ENCODE measurements at places on chromosomes 1 and 21.

GRCh38 chr1:6358757-6359201 is 34.8 kb downstream of the ACOT7 start:
- no peak for DNase-seq

- DNase-seq, result no peak
These were observed 3.4 kb downstream of the CAPZB start for GRCh38 chr1:19481826-19482398.

- DNase-seq, result no peak
These were observed 88.8 kb downstream of the ST3GAL3 start for GRCh38 chr1:43796111-43796581.

GRCh38 chr1:67700692-67701410 is 15.8 kb downstream of the GADD45A start:
- DNase-seq, result no peak

DNA sequence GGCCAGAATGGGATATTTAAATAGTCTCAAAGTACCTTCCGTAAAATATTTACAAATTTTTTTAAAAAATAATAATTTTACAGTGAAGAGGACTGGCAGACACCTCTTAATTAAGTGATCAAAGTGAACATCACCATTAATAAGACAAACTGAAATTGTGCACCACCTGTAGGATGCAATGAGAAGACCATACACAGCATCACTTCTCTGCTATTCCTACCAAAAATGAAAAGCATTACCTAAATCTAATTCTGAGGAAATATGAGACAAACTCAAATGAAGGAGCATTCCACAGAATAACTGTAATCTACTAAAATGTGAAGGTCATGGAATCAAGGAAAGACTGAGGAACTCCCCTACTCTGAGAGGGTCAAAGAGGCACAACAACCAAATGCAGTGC is 68.2 kb upstream of the PRDX6 start:
- DNase-seq, result no peak

DNA sequence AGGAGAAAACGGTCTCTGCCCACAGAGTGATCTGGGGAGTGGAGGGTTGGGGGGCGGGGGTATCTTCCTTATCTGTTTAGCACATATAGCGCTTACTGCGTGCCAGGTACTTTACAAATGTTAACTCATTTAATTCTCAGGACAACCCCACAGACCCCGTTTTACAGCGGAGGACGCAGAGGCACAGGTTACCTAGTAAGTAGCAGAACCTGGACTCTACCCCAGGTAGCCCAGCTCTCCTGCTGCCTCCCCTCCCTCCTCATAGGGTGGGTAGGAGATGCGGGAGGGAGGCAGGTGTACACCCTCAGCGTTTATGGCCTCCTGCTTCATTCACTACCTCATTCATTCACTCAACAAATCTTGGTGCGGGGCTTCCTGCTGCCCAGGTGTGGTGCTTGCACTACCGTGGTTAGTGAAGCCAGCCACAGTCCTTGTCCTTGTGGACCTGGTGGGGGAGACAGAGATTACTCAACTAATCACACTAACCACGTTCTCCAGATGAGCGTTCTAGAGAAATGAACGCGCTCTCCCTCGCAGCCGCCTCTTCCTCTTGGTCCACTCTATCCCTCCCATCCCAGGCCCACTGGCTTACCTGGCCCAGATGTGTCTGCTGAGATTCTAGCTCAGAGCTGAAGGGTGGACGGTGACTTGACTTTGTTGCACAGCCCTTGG is 102.0 kb downstream of the IER5 start:
- DNase-seq, result no peak

- no peak for DNase-seq
These were observed 2.7 kb downstream of the MIA3 start for GRCh38 chr1:222620566-222620965.

DNA sequence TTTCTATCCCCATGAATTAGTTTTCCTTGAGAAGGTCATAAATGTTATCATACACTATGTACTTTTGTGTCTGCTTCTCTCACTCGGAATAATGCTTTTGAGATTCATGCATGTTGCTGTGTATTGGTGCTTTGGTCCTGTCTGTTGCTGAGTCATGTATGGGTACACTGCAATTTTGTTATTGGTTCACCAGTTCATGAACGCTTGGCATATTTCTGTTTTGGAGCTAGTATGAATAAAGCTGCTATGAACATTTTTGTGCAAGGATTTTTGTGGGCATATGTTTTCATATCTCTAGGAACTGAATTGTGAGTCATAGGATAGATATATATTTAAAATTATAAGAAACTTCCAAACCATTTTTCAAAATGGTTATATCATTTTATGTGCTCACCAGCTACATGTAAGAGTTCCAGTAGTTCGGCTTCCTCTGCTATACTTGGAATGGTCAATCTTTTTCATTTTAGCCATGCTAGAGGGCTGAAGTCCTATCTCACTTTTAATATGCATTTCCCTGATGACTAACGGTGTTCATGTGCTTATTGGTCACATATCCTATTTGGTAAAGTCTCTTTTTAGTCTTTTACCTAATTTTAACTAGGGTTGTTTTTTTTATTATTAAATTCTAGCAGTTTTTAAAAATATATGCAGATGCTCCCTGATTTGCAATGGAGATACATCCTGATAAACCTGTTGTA is 38.2 kb downstream of the ETS2 start:
- no peak for DNase-seq

DNA sequence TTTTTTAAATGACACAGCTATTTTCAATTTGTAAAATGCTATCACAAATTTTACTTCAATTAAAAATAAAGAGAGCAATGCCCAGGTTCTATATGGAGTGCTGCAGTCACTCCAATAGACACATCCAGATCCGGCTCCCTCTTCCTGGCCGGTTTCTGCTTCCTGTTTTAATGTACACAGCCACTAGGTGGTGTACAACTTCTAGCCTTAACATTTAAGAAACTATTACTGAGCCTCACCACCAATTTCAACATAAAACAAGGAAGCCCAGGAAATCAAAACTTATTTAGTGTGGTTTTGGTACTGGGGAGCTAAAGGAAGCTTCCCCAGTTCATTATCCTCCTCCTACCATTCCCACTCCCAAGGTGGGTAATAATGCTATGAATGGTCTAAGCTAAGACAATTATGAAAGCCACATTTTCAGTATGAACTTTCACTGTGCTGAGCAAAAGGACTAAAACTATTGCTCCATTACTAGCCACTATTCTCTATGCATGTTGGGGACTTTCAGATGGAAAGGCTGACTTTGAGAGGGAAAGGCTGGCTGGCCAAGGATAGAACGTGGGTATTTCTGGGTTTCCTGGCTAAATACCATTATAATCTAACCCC is 25.5 kb upstream of the MTMR11 start:
- peak; percentile 85 for DNase-seq

DNA sequence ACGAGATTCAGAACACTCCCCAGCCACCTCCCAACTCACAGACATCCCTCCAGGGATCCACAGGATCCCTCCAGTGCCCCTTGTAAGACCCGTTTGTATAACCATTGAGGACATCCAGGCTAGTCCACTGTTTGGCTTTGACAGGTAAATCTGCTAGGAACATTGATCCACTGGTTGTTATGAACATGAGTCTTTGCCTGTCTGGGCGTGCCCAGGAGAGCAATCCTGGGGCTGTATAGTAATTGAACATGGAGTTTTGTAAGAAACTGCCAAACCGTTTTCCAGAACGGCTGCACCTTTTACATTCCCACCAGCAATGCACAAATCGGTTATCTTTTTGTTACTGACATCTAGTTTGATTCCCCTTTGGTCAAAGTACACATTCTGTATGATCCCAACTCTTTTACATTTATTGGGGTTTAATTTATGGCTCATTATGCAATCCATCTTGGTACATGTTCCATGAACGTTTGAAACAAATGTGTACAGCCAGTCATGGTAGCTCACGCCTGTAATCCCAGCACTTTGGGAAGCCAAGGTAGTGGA is 88.7 kb downstream of the WDR4 start:
- no peak for DNase-seq

DNA sequence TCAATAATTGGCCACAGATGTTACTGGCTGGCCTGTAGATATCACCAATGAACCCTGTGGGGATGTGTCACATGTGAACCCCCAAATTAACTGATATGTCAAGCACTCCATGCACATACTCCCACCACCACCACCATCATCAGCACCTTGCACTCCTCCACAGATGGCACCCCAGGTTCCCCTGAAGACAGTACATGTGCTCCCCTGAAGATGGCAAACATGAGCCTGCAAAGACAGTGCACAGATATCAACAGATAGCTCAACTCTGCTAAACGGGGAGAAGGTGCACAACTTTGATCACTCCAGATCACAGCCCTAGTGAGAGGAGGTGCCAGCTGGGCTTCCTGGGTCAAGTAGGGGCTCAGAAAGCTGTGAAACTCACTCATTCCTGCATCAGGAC is 74.4 kb downstream of the CLCA4 start:
- DNase-seq, result no peak

DNA sequence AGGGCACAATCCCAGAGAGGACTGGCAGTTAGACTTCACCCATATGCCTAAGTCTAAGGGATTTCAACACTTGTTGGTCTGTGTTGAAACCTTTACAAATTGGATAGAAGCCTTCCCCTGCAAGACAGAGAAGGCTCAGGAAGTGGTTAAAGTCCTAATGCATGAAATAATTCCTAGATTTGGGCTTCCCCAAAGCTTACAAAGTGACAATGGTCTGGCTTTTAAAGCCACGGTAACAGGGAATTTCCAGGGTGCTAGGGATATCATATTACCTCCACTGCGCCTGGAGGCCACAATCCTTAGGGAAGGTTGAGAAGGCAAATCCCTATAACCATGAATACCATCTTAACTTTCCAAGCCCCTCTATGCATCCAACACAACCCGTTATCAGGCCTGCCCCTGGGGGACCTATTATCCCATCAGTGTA is 3.3 kb upstream of the FMO4 start:
- no peak for DNase-seq

- no peak for DNase-seq
These were observed 97.5 kb downstream of the SPATA46 start for GRCh38 chr1:162279136-162279498.

GRCh38 chr1:168752171-168752832 is 23.3 kb upstream of the DPT start:
- no peak for DNase-seq

GRCh38 chr1:154212083-154212482 is 6.0 kb upstream of the CFAP141 start:
- DNase-seq, result no peak

DNA sequence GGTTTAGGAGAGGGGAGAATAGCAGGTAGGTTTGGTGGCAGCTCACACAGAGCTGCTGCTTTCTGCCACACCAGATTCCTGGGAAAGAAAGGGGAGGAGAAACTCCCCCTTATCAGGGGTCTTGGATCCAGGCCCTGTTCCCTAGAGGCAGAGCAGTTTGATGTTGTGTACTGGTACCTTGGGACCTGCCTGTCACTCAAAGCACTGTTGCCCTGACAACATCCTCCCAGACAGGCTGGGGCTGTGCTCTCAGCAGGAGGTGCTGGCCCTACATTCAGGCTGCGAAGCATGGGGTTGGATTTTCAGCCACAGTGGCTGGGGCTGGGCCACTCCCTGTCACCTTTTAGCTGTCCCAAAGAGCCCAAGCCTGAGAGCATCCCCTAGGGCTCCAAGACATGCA is 188.0 kb downstream of the GRIK3 start:
- DNase-seq, result no peak

GRCh38 chr21:46157987-46158451 is 2.6 kb upstream of the FTCD start:
- no peak for DNase-seq

- DNase-seq, result peak; percentile 29
These were observed at the start of gene TNFRSF14 for GRCh38 chr1:2556277-2556677. Gene TNFRSF14 (plus strand): TSS chr1:2556371. CDS start chr1:2556665, 294 bp downstream.

- DNase-seq, result no peak
These were observed 5.0 kb downstream of the HSPG2 start for GRCh38 chr1:21932127-21932526.

DNA sequence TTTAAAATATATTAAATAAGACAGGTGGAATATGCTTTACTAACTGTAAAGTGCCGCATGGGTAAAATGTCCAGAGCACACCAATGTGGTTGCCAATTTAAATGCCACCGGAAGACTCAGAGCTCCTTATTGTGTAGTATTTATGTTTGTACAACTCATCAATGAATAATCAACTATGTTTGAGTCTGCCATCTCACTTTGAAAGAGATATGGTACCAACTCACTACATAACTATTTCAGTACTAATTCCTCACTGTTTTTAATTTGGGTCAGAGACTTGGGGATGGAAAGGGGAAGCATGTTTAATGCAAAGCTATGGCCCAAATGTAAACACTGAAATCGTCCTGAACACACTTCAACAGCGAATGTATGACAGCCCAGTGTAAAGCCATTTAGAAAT is 144.8 kb downstream of the NR5A2 start:
- no peak for DNase-seq

GRCh38 chr1:41464885-41465284 is 19.6 kb downstream of the EDN2 start:
- DNase-seq, result no peak

DNA sequence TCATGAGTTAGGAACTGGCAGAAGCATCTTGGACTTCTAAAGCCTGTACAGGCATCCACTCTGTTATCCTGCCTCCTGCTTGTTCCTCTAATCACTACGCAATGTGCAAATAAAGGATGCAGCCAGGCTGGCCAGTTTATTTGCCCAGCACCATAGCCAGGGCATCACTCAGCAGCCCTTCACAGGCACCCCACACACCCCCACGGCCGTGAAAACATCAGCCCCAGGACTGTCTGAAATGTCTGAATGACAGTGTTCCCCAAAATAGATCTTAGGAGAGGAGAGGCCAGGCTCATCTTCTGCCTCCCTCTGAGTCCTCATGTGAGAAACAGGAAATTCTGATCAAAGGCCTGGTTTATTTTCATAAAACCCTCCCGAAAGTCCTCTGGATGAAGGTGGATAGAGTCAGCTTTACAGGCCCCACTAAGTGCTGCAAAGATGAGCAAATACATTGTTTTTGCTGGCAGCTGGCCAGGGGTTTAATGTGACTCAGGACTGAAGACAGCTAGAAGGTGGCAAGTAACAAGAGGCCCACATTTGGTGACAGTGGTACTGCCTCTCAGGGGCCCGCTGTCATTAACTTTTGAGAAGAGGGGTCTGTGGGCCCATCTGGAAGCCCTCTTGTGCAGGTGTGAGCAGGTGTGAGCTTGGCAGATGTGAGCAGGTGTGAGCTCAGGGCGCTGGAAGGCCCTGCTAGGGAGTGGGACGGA is 32.9 kb downstream of the GRHL3 start:
- no peak for DNase-seq

GRCh38 chr1:177969825-177970371 is at the start of gene SEC16B:
Gene SEC16B (minus strand): TSS chr1:177970058. CDS start chr1:177967981, 2,077 bp downstream.
- DNase-seq, result no peak

- DNase-seq, result no peak
These were observed 66.5 kb downstream of the PLXNA2 start for GRCh38 chr1:208177656-208178055.

- DNase-seq, result no peak
These were observed 1.6 kb upstream of the NECAP2 start for GRCh38 chr1:16438924-16439323.

GRCh38 chr1:194078765-194079164 is 892.4 kb upstream of the B3GALT2 start:
- DNase-seq, result no peak
